ENCODE measurements at places on chromosomes 5 and 9.

DNA sequence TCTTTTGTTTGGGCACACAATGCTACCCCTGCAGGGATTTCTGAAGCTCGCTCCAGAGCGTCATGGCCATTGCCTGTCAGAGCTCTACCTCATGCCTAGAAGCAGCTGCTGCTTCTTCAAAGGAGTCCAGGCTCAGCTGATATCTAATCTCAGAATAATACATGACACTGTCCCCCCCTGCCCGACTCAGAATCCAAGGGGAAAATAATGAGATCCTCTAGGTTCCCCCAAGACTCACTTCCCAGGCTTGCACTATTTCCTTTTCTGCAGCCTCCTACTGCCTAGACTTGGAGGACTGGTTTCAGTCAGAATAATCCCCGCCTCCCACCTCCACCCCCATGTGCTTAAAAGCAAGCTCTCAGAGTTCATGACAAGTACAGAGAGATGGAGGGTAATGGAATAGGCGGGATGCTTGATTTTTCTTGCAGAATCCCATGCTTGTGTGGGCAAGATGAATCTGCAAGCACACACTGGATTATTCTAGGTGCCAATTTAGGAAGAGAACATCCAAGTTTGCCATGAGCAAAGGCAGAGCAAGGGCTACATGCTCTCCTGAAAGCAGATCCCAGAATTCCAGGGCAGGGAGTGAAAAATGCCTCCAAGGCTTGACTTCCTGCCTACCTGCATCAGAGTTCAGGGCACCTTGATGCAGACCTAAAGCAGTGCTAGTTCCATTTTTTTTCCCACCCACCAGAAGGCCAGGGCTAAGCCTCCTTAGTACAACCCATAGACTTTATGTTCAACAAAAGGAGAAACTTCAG lies 97.4 kb upstream of the IFNK start:
- peak; percentile 62 for DNase-seq

- no peak for DNase-seq
Observed at GRCh38 chr5:14357441-14357840, 214.3 kb downstream of the TRIO start.

GRCh38 chr9:113808391-113809358 lies 67.4 kb upstream of the ZNF618 start:
- peak; percentile 7 for DNase-seq

- DNase-seq, result no peak
Observed at GRCh38 chr5:180114304-180115003, 42.9 kb upstream of the RNF130 start.

DNA sequence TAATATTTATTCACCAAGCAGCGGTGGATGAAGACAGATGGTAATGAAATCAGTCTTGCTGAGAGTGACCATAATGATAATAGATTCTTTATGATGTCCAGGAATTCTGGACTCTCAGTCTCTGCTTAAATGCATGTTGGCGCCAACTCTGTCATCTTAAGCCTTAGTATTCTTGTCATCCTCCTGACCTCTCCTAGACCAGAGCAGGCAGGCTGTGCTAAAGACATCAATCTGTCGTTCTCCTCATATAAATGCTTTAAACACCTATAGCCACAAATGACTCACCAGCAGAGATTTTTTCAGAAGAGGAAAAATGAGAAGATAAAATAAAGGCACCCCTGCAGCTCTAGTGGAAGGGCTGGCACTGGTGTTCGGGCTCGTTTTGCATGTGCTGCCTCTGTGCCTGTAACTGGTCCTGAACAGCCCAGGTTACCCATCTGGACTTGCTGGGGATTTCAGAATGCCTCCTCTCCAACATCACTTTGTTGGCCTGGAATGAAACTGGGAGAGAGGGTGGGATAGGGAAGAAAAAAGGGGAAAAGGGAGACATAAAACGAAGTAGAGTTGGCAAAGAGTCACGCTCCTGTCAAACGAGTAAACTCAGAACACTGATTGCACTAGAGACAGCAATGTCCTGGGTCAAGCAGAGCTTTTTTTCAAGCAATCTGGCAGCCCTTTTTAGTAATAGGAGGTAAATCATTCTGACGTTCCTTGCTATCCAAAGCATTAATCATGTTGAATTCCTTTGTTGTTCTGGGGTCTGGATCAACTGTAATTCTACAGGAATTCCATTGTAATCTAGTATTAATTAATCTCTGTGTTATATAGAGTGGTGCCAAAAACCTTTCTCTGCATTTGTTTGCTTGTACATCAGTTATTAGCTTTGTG lies 195.5 kb upstream of the CLINT1 start:
- no peak for DNase-seq

- no peak for DNase-seq
Observed at GRCh38 chr9:92270511-92270910, 23.0 kb downstream of the IARS1 start.

- DNase-seq, result no peak
Observed at GRCh38 chr9:80320916-80321315, 749.2 kb downstream of the TLE4 start.

DNA sequence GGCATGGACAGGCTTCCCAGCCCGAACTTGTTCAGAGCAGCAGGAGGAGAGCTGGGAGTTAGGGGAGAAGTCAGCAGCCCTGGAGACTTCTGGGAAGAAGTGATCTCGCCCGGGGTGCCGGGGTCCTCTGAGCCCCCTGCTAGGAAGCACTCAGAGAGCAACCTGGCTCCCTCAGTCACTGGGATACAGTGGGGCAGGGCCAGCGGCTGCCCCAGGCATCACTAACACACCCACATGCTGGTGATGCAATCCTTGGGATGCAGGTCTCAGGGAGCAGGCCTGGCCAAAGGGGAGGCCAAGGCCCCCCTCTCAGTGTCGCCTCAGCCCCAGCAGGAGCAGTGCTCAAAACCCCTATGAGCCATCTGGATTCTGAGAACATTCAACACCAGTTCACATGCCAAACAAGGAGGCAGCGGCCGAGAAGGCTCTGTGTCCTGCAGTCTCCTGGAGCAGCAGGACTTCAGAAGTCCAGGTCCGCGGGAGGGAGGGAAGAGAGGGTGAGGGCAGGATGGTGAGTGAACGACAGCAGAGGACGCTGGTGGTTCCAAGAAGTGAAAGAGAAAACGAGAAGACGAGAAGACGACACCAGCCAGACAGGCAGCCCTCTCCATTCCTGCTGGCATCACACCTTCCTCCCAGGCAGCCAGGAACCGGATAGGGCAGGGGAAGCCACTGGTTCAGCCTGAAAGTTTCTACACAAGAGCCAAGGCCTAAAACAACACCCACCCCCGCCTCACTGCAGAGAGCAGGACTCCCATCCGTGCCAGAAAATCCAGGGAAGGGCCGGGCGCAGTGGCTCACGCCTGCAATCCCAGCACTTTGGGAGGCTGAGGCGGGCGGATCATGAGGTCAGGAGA lies 2.3 kb downstream of the PNPLA7 start:
- peak; percentile 81 for DNase-seq

DNA sequence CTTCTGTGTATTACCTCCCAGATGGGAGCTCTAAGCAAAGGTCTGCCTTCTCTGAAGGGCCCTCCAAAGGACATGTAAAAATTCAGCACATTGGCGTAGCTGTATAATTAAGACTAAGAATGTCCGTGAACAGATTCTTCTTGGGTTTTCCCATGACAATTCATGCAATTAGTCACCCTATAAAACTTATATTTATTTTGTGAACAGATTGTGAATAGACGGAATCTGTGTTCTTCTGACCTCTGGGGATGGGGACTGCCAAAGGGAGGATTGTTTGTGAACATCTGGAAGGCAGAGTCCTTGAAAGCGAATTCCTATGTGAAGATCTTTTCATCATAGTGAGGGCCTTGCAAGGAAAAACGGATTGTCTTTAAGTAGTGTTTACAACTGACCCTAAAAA lies 111.3 kb downstream of the EGFLAM start:
- no peak for DNase-seq

- no peak for DNase-seq
Observed at GRCh38 chr5:45262061-45262590, 434.1 kb downstream of the HCN1 start.

- DNase-seq, result no peak
Observed at GRCh38 chr9:82729991-82730589, 332.9 kb downstream of the RASEF start.

- no peak for DNase-seq
Observed at GRCh38 chr5:176470539-176470938, 22.4 kb downstream of the FAF2 start.

GRCh38 chr9:124392871-124393460 lies 22.3 kb downstream of the PSMB7 start:
- DNase-seq, result no peak

GRCh38 chr9:88937248-88937647 lies 54.0 kb upstream of the S1PR3 start:
- no peak for DNase-seq

DNA sequence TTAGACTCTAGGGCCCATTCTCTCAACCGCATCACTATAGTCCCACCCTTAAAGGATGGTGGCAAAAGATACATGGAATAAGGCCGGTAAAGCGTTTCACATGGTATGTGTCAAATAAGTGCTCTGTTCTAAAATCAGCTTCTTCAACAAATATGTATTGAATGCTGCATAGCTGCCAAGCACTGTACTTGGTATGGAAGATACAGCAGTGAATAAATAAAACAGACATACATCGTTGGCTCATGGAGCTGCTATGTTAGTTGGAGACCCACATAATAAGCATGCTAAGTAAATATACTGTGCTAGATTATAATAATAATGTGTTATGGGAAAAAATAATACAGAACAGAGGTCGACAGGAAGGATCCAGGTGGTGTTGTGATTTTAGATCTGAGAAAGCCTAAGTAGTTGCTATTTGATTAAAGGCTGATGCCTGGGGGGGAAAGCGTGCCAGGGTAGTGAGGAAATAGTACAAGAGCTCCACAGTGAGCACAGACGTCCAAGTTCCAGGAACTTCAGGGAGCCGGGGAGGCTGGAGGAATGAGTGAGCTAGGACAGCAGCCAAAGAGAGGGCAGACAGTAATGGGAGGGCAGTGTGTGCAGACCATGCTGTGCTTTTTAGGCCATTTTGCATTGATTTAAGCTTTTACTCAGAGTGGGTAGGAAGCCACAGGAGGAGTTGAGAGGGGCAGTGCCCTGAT lies 93.7 kb downstream of the JAKMIP2 start:
- DNase-seq, result peak; percentile 7

DNA sequence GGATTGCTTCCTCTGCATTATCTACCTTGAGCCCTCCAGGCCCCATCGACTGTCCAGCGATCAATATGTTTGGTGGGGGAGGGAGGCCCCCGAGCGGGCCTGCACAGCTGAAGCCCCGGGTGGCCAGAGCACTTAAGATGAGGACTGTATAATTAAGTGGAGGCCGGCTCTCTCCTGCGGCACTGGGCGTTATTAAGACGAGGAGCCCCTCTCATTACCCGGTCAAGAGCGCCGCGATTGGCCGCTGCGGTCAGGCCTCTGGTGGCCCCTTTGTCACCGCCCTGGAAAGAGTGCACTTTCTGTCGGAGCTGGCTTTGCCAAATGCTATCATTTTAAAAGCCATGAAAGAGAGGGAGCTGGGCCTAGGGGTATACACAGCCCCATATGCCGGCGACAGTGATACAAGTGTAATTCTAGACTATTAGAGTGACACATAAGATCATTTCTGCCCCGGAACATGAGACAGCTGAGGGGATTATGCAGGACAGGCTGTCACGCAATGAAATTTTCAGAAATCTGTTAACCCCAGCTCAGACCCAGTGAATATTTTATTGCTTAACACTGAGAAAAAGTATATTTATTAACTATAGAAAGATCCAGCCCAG lies 106.3 kb upstream of the IRX1 start:
- DNase-seq, result no peak

GRCh38 chr5:151738125-151738848 lies 20.1 kb downstream of the ATOX1 start:
- DNase-seq, result no peak

- no peak for DNase-seq
Observed at GRCh38 chr5:102691434-102691833, 63.7 kb upstream of the PAM start.

- no peak for DNase-seq
Observed at GRCh38 chr5:68271124-68271523, 55.6 kb downstream of the PIK3R1 start.

- no peak for DNase-seq
Observed at GRCh38 chr5:66558560-66558959, 37.6 kb upstream of the MAST4 start.

DNA sequence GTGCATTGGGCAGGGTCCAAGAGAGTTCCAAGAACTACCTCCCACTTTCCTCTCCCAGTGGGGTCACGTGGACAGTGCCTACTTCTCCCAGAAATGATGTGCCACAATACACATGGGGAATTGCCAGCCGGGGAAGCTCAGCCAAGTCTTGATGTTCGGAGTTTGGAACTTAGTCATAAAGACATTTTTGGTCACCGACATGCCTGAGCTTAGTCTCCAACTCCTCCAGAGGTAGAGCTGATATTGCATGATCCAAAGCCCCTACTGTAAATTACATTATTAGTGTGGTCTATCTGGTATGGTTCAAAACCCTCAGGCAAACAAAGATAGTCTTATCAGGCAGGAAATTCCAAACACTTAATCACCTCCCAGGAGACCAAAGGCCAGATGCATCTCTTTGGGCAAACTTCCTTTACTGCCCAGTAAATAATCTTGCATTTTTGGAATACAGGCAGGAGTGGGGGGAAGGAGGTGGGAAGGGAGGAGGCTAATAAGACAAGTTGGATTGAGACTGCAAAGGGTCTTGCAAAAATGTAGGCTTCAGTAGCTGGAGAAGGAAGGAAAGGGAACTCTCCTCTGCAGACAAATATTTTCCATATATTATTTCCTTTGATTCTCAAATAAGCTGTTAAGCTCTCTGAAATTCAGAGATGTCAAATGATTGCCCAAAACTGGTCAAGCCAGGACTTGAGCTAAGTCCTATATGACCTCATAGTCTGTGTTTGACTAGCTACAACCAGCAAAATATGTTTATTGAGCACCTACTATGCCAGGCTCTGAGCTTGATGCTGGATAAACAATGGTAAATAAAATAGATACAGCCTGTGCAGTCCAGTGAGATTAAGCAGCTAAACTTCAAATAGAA lies 99.4 kb downstream of the DRD1 start:
- no peak for DNase-seq

DNA sequence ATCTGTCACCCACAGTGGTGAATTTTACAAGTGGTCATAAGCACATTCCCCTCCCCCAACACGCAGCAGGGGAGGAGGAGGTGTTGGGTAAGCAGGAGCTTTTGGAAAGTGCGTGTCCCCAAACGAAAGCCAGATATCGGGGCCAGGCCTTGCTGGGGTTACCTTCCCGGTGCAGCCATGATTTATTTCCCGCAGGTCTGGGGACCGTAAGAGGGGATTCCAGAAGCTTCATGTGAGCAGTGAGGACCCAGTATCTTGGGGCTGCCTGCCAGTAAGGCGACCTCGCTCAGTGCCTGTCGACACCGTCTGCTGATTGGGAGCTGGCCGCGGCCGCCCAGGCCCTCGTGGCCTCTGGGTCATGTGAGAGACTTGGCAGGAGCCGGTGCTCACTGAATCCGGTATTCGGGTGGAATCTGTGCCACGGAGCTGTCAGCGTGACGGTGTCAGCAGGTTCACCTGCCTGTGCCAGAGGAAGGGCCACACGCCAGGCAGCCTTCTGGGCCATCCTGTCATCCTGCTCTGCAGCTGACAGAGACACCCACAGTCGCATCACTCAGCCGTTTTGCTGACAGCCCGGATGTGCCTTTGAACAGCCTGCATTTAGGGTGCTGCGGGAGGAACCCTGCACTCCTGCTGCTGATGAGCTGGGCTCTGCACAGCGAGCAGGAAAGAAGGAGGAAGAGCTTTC lies 37.3 kb downstream of the SEC61B start:
- DNase-seq, result peak; percentile 98

- DNase-seq, result no peak
Observed at GRCh38 chr5:137616046-137616445, 116.9 kb upstream of the SPOCK1 start.

- no peak for DNase-seq
Observed at GRCh38 chr5:1175801-1176472, 25.5 kb upstream of the SLC6A19 start.
